GM13977 (cell line): ENCODE measurements at places on chromosomes 7 and 10.

- DNase-seq = no peak
Observed at GRCh38 chr7:11642841-11643240, 189.2 kb downstream of the THSD7A start.

- DNase-seq = no peak
Observed at GRCh38 chr7:101595766-101596537, 33.1 kb downstream of the MYL10 start.

DNA sequence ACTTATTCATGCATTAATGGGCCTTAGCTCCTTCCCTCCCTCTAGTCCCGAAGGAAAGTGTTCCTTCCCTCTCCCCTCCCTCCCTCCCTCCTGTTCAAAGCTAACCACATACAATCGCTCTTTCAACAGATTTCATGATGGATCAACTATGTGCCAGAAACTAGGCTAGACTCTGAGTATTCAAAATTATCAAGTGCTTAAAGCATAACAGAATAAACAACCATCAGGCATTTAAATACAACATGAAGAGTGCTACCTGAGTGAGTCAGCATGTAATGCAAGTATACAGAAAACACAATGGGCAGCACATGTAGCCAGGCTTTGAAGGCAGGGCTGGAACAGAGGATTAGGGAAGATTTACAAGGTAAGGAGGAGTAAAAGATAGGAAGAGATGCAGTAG lies 11.3 kb downstream of the CHCHD3 start:
- DNase-seq = no peak

GRCh38 chr7:106982415-106982814 lies 62.1 kb upstream of the PRKAR2B start:
- DNase-seq = no peak

DNA sequence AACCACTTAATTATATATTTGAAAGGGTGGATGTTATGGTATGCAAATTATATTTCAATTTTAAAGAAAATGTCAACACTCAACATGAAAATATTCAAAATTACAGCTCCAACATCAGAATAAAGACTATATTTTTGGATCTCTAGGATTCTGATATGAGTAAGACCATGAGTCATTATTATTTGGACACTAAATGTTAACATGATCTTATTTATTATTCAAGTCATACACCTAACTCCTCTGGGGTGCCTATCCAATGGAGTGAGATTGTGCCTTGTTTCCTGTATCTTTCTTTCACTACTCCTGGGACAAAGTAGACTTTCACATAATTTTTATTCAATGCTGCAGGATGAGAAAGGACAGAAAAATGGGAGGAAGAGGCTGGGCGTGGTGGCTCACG lies 135.2 kb upstream of the PRSS1 start:
- no peak for DNase-seq

GRCh38 chr7:143316492-143316891 lies 581 bp downstream of the CLCN1 start:
- no peak for DNase-seq

GRCh38 chr7:132544025-132544424 lies 32.2 kb downstream of the PLXNA4 start:
- no peak for DNase-seq

- no peak for DNase-seq
Observed at GRCh38 chr7:156639426-156640256, 933 bp upstream of the RNF32 start.

- DNase-seq = no peak
Observed at GRCh38 chr7:124652237-124652636, 113.4 kb downstream of the GPR37 start.

GRCh38 chr7:33677556-33677955 lies 227.8 kb upstream of the BMPER start:
- no peak for DNase-seq
